Muscle of arm (tissue), 14 donors: ENCODE measurements at places on chromosomes 4 and X.
A peak's percentile ranks its signal among the peaks of the same experiment; 100 is the strongest.

DNA sequence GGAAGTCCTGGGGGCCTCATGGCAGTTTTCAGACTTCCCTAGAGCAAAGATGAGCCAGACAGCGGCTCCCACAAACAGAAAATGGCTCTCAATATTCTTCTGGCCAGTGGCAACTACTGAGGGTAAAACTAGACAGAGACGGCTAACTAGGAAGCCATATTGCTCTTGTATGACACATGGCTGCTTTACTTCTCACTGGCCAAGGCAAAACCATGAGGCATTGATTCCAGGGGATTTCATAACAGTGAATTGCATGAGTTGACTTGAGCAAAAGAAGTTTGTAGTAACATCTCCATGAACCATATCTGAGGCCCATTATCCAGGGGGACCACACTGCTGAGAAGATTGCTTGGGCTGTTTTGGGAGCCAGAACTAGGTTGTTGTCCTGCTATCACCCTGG, 13.7 kb upstream of the TLR8 start:
- no peak for DNase-seq

GRCh38 chr4:172898715-172899114, 269.9 kb upstream of the GALNT7 start:
- no peak for DNase-seq

DNA sequence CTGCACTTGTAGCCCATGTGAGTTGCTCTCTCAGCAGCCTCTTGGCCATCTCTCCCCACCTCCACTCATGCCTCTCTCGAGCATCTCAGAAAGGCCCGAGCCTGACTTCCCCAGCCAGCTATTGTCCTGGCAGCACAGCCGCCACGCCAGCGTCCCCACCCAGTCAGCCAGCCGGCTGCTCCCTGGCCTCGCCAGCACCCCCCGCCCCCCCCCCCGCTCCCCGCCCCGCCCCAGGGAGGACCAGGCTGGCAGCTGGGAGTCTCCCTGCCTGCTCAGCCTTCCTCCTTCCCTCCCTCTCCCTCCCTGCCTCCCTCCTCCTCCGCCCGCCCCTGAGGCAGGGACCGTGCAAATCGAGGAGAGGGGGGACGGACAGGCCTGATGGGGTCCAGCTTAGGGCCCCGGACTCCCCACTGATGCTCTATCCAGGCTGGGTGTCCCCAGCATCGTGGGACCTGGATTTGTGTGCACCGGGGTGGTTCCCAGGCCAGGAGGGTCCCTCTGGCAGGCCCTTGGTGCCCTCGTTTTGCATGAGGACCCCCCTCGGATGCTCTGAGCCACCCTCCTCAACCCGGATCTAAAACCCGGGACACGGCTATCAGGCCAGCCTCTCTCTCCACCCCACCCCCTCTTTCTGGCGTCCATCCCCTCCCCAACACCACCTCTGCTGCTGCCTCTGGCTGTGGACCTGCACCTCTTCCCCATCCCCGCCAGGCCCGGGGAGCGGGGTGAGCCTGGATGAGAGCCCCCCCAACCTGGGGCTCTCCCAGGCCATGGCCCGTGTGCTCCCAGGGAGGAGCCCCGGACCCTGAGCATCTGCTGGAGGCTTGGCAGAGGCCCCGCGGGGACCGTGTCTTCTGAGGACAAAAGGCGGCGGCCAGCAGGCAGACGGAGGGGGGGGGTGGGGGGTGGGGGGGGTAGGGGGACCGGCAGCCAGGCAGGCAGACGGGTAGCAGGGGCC, at the start of gene GPR173:
TSS of gene GPR173 (plus strand) at position 621 of the 958 bp plus-strand sequence. CDS start 27,833 bp downstream, outside the sequence.
- DNase-seq: peak; percentile 68

- peak; percentile 80 for DNase-seq
Observed at GRCh38 chrX:50813843-50814661, at the start of gene SHROOM4. TSS of gene SHROOM4 (minus strand) at chrX:50814194. CDS start at chrX:50814018, 176 bp downstream.

DNA sequence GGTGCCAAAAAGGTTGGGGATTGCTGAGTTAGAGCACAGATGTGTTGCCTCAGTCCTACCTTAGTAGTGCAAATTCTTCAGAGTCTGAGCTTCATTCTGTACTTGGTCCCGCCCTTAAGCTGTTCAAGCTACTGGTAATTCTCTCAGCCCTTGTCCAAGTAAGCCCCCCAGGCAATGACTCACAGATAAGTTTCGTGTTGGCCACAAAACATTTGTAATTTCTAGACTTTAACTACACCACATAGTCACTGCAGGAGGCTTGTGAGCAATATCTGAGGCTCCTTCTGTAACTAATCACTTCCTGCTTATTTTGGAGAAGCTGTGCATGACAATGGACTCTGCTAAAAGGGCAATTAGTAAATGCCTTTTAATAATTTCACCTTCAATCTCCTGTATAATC, 1420.5 kb downstream of the PCDH7 start:
- no peak for DNase-seq

DNA sequence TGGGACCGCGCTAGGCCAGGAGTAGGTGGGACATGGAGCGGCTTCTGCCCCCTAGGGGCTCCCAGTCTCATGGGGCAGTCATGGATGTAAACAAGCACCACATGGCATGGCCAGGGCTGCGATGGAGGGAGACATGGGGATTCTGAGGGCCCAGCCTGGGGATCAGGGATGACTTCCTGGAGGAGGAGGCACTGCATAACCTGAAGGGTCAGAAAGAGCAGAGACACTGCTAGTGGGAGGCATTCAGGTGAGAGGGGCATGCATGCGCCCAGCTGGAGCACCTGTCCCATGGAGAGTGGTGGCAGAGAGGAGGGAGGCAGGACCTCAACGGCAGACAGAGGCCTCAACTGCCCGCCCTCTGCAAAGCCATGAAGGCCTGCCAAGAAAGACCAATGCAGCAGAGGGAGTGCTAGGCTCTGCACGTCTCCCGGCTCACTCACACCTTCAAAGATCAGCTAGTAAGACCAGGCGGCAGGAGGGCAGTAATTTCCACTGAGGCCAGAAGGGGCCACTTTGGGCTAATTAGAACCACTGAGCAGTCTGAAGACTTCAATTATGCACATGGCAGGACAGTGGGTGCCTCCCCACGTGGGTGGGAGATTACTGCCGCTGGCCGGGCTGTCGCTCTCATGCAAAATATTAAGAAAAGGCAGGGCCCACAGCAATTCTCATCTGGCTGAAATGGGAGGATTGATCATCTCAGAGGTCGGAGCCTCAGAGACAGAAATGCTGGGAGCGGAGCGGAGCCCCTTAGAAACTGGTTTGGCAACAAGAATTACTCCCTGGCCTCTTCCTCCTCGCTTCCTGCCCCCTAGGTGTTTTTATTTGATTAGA, 69.6 kb downstream of the PPP2R2C start:
- DNase-seq: no peak

GRCh38 chr4:185709802-185710486, 102.0 kb downstream of the SORBS2 start:
- no peak for DNase-seq

DNA sequence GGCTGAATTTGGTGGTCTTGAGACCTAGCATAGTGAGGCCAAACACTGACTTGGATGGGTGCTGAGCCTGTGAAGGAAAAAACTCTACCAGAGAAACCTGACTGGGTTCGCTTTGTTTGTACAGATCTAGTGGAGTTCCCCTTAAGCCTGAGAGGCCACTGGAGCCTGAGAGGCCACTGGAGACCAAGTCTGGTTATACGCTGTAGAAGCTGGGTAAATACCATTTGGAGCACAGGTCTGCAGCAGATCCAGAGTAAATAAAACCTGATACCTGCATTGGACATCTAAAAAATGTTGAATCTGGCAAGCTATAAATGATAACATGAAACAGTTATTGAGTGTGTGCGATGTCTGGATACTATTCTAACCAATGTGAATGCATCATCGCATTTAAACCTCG, 104.3 kb upstream of the IGSF1 start:
- no peak for DNase-seq
